ENCODE measurements at places on chromosomes 4 and X. TPM values are rescaled to one million over a fixed set of nuclear protein-coding genes. Genes with fewer than 3 reads are reported as not detected.

The HSFX4 gene
- not detected for total RNA-seq

The TMEM150C gene
- 1.5 TPM for total RNA-seq

The IL1RAPL1 gene
- under 0.01 TPM for total RNA-seq

The DNAAF6 gene
- not detected for total RNA-seq

The LINC00632 gene
- total RNA-seq, result 8.9 TPM

The SMIM31 gene
- total RNA-seq, result not detected

The HPSE gene
- total RNA-seq, result 0.59 TPM

The HPGDS gene
- not detected for total RNA-seq

The SUPT20HL2 gene
- not detected for total RNA-seq

Measured in smooth muscle cell of the coronary artery (primary cell).